ENCODE measurements at places on chromosomes 3 and 15.
A peak's percentile ranks its signal among the peaks of the same experiment; 100 is the strongest.

GRCh38 chr3:16741103-16741758, 136.0 kb upstream of the DAZL start:
- no peak for DNase-seq

- no peak for DNase-seq
Measured at GRCh38 chr3:27133060-27133459, 236.1 kb downstream of the NEK10 start.

- DNase-seq = no peak
Measured at GRCh38 chr3:12579456-12579855, 22.6 kb downstream of the MKRN2 start.

- no peak for DNase-seq
Measured at GRCh38 chr3:148070041-148070440, 627.7 kb upstream of the AGTR1 start.

- DNase-seq = no peak
Measured at GRCh38 chr3:49122022-49122421, 1.4 kb upstream of the USP19 start.

DNA sequence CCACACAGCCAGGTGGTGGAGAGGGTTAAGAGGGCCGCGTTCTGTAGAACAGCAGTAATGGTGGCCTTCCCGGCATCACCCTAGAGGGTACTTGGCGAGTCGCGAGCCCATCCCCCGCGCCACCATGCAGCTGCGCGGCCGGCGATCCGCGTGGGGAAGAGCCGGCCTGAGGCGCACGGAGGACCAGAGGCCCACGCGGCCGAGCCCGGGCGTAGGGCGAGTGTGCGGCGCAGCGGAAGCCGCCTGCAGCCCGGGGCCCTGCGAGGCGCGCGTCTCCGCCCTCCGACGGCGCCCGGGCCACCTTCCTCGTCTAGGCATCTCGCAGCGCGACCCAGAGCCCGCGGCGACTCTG, 423 bp downstream of the TKT start:
- DNase-seq = peak; percentile 42

GRCh38 chr15:42670451-42670850, 66.5 kb downstream of the CDAN1 start:
- no peak for DNase-seq

GRCh38 chr15:101123222-101123910, 128.5 kb downstream of the CHSY1 start:
- DNase-seq = no peak

- no peak for DNase-seq
Measured at GRCh38 chr3:42173307-42173706, 82.2 kb downstream of the TRAK1 start.

GRCh38 chr3:111861391-111861790, 2.3 kb downstream of the PHLDB2 start:
- no peak for DNase-seq

DNA sequence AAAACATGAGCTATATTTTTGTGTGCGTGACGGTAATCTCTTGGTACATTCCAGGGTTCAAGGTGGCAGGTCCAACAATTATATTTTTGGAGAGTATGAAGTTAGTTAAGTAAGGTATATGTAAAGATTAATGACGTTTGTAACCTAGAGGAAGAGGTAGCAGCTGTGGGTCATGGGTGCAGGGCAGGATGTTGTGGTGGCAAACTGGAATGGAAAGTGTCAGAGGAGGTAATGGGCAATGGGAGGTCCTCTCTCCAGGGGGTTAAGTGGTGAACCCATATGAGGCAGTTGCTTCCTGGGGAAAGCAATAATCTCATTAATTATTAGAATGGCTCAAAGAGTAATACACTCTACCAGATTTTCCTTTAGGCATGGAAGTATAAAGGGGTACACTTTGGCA, 1.0 kb upstream of the CD200R1L start:
- DNase-seq = no peak

DNA sequence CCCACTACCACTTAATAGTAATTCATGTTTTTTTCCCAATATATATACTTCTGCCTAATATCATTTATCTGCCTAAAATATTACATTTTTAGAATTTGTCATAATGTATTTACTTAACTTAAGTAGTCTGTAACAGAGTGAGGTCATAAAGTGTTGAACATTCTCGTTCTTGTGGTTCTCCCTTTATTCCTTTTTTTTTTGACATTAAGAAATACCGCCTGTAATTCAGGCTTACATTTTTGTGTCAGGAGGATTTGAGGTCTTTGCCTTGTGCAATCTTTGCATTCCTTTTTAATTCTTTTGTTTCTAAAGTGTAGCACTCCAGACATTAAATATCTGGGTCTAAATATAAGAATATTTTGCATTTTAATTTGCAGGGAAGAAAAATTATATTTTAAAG, 315.4 kb downstream of the PTPRG start:
- DNase-seq = no peak

DNA sequence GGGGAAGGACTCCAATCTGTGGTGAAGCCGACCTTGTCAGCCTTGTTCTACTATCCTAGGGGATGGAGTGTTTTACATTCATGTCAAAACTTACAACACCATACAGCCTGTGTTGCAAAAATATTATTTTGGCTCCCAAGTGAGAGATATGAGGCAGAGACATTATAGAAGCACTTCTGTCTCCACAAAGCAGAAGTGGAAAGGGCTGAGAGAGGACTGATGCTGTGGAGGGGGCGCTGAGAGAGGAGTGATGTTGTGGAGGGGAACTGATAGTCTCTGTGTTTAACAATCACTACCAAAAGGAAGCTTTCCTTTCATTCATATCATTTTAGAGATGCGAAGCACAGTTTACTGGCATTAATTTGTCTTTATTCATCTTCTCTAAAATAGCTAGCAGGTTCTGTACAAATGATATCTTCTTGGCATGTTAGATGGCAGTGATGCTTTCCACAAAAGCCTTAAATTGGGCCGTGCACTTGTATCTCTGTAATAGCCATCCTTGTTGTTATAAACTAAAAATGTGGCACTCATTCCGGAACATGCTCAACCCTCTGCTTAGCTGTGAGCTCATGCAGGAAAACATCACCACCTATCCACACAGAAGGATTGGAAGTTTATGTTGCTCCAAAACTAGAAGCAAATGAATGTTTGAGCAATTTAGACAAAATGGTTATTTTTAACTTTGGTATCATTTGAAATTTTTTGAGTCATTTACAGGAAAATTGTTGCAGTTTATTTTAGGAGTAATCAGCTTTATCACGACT, 134.6 kb upstream of the TP63 start:
- DNase-seq = no peak

DNA sequence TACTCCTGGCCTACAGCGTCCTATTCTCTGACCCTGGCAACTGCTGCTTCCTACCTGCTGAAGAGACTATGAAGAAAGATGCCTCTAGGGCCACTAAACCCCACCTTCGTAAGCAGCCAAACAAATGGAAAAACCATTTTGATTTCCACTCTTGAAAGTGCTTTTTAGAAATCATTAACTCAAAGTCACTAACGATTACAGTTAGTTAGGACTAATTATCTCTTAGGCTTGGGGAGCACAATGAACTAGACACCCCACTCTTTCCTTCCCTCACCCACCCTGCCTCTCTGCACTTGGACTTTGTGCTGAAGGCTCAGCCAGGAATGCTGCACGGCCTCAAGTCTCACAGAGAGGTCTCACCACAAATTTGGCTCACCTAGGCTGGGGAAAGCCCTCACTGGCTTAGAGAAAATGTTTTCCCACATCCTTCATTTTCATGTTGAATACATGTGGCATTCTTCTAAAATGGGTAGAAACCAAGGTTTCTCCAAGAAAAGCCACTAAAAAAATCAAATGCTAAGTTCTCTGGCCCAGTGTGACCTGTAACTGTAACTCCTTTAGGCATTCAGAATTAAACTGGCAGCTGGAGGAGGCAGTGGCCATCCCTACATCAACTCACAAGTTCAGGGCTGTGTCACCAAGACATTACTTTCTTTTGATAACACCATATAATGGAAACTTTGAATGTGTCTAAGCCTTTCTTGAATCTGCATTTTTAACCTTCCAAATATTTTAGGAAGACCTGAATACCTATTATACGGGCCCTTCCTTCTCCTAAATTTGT, 47.1 kb downstream of the NPTN start:
- no peak for DNase-seq

- no peak for DNase-seq
Measured at GRCh38 chr3:161540594-161540993, 44.0 kb downstream of the OTOL1 start.

DNA sequence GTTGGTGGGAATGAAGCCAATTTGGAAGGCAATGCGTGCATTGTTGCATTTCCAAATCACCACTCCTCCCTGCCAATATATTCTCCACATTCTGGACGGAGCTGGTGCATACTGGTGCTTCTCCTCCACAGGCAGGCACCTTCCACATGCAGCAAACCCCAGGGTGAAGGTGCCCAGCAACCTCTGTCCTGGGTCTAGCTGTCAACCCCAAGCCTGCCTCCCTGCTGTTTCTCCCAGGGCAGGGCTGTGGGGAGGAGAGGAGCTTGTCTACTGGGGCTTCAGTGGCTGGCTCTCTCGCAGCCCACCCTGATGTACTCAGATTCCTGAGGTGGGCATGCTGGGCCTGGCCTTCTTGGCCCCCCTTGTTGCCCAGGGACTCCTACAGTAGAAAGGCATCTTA, 20.1 kb downstream of the GASK1A start:
- no peak for DNase-seq

DNA sequence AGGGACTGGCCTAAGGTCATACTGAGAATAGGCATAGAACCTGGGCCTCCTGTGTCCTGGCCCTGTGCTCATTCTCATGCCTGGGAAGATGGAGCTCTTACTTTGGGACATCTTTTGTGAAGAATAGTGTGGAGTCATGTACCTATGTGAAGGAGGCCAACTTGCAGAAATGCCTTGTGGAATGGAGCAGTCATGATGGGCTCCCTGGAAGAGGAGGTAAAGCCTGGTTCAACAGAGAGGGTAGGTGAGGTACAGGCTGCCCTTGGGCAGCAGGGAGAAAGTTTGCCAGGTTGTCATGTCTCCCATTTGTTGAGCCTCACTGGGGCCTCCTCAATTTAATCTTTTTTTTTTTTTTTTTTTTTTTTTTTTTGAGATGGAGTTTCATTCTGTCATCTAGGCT, 18.1 kb downstream of the MAPKAPK3 start:
- DNase-seq = no peak

DNA sequence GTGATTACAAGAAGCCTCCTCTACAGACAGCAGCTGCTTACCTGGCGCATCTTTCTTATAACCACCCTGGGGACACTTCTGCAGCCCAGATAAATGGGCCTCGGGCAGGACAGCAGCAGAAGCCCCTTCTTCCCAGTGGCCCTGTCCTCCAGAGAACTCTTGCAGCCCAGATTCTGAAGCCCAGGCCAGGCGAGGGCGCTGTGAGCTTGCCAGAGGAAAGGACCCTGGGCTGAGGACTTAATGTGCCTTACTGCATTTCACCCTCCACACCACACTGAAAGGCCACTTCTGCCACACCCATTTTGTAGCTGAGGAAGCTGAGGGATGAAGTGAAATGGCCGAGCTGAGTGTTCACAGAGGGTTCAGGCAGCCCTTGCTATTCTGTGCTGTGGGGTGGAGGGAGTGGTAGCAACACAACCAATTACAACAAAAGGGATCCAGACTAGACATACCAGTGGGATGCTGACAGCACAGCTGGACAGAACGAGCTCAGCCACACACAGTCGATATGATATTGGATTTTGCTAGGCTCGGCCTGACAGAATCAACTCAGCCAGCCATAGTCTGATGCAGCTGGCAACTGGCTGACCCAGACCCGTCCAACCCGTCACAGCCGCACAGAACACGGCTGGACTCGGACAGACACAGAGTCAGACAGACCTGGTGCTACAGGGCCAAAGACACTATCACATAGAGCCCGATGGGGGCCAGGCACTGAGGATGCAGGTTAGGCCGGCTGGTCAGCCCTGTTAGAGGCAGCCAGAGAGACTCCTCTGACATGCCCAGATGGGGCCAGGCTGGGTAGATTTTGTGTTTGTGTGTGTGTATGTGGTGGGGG, 7.3 kb downstream of the ACOX2 start:
- no peak for DNase-seq

DNA sequence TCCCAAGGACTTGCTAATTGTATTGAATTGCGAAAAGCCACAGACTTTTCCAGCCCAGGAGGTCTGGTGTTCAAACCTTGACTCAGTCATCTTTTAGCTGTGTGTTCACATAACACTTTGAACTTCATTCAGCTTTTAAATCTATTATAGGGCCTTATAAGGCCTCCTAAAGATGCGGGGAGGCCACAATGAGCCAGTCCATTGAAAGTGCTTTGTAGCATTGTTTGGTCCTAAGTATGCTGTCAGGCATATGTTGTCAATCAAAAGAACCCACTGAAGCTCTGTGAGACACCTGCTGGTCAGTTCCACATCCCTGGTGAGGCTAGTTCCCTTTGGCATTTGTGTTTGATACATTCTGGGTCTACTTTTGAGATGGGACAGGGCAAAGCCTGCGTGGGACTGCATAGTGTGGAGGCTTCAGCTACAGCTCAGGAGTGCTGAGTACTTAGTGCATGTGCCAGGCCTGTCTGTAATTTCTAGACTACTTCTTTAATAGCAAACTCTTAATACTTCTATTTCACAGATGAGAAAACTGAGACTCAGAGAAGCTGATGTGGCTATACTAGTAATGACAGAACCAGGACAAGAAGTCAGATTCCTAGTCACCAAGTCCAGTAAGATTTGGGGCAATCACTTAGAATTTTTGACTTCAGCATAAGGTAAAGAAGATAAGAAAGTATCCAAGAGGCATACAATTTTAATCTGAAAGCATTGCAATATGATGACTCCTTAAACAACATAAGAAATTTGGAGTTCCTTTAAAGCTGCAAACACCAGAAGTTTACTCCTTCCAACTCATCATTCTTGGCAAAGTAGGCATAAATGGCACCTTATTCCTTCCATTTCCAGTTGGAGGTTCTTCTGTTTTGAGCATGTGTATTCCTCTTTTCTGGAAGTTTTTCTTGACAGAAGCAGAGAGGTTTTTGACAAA, 213.0 kb downstream of the PDCD6IP start:
- no peak for DNase-seq

DNA sequence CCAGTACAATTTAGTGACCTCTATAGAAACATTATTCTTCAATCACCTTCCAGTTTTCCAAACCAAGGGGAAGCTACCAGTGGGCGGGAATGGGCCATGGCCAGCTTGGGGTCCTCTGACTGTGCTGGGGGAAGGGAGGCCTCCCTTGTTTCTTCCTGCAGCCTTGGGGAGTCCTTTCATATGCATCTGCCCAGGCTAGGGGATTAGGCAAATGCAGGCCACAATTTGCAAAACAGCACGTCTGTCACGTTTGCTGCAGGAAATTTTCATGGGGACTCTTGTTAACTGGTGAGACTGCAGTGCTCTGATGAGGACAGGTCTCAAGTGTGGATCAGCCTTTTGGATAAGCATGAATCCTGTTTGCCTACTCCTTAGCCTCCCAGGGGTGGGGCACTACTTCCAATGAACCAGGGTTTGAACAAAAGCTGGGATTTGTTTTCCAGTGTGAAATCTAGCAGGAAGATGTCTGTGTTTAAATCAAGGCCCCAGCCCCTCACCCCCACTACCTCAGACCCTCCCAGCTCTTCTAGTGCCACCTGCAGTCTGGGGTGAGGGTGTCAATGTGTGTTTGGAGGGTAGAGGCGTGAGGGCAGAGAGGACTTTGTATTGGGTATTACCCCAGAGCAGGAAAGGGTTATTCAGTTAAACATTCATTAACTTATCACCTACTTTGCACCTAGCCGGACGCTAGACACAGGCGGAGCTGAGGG, 219.9 kb downstream of the OPA1 start:
- no peak for DNase-seq
